ENCODE measurements at places on chromosomes 5 and 9.

GRCh38 chr5:103357636-103358035 lies 99.1 kb downstream of the MACIR start:
- no peak for DNase-seq

DNA sequence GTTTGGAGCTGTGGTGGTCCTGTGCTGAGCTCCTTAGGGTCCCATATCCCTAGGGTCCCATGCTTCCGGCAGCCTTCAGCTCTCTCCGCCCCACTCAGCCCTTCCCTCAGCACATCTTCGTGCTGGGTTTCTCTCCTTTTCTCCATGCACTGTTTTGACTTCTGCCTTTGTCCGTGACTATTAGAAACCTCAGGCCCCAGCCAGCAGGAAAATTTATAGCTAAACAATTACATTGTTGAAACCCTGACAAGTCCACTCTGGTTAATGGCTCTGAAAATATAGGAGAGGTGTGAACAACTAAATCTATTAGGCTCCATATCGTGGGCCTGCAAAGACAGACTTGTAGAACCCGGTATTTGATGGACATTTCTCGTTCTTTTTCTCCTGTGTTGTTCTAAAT lies 523.7 kb downstream of the CCDC171 start:
- no peak for DNase-seq

GRCh38 chr5:150258130-150258529 lies 31.4 kb downstream of the CAMK2A start:
- DNase-seq = no peak

DNA sequence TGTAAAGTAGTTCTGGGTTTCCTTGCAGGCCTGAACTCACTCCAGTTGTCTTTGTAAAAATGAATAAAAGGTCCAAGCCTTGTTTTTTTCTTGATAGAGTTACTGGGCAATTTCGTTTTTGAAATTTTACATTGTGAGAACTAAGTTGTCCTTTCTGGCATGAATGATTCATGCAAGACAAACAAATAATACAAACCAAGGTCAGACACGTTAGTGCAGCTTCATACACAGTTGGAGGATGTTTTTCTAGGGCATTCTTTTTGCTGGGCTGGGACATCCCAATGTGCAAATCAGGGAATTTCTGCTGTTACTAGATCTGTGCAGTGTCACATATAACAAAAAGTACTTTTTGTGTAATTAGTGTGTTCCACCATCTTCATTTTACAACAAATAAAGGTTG lies 96.0 kb downstream of the MEGF10 start:
- no peak for DNase-seq

- no peak for DNase-seq
Measured at GRCh38 chr5:10262995-10263394, 12.9 kb downstream of the CCT5 start.

DNA sequence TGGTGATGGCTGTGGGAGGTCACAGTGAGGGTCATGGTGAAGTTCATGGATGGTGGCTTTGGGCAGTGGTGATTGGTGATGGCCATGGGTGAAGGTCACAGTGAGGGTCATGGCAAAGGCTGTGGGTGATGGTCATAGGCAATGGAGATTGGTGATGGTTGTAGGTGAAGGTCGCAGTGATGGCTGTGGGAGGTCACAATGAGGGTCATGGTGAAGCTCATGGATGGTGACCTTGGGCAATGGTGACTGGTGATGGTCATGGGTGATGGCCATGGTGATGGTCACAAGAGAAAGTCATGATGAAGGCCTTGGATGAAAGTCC lies 115.6 kb upstream of the IRX4 start:
- DNase-seq = no peak
